ENCODE measurements at places on chromosomes 16 and 17.

DNA sequence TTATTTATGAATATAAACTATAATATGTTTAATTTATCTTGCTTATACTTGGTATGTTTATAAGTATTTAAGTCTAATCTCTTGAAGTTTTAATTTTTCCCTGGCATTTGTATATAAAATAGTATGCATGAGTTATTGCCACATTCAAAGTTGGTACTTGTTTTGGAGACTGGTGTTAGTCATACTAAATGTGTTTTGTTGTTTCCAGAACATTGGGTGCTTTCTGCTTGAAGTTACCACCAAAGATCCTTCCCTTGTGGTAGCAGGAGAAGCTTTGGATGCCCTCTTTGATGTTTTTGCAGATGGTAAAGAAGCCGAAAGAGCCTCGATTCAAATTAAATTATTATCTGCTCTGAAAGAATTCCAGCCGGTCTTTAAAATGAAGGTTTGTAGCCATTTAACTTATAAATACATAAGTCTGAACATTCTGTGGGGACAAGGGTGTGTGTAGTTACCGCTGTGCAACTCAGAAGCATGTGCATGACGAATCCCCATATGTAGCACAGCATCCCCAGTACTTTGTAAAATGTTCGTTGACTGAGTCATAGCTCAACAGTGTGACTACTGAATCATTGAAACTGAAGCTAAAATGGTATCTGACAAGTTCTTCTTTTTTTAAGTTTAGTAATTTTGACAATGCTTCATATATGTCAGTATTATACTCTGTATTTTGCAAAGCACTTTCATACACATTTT, 36.4 kb downstream of the HEATR3 start:
- no peak for DNase-seq

DNA sequence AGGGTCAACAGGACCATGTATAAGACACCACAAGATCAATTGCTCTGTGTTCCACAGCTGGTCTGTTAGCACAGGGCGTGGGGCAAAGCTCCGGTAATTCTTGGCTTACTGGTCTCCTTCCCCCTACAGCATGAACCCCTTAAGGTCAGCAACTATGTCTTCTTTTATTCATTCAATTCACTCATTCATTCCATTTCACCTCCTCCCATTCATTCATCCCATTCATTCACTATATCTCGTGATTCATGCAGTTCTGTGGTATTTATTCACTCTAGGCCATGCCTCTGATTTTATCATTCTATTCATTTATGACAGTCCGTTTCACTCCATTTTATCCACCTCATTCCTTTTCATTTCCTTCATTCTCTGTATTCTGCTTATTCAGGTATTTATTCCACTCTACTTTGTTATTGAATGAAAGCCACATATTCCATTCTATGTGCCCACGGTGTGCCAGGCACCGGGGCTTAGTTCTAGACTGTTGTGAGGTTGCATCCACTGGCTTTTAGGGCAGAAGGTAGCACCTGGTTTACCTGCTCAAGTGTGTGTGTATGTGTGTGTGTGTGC, 19.0 kb upstream of the WFDC1 start:
- no peak for DNase-seq

GRCh38 chr17:78039581-78039980, 81.1 kb downstream of the TNRC6C start:
- no peak for DNase-seq

DNA sequence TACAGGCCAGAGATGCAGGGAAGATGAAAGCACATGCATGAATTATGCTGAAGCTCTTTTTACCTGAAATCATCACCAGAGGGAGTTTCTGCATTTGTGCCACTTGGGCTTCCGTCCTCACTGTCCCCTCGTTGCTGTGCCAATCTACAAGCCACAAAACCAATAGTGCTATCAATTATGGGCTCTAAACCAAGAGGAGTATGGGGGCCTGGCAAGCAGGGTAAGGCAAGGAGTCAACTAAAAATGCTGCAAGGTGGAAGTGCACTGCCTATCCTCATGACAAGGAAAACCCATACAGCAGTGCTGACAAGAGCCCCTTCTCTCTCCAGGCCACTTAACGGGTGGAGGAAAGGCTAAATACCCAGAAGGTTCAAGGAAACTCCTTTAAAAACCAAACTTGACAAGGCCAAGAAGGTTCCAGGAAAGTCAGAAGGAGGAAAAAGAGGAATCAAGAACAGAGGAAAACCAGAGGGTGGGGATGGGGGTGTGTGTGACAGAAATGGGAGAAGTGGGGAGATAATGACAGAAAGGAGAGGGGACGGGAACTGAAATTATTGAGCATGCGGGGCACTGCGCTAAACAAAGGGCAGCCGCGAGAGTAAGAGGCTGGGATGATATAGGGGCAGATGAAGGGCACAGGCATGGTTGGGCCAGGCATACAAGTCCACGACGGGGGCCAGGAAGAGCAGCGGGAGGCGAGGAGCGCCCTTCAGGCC, 674 bp downstream of the C17orf75 start:
- DNase-seq: peak; percentile 34

DNA sequence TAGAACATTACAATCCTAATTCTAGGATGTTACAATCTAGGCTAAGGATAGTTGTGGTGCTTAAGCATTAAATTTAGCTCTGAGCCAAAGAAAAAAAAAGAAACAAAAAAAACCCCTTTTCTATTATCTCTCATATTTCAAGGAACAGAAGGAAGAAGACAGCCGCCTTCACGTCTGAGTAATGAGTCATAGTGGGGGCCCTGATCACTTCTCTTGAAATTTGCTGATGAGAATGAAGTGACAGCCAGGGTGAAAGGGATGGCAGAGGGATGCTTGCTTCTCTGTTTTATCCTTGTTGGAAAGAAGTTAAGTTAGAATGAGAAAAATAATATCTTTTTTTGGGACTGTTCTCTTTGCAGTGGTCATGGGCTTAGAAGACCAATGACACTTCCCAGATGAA, 82.6 kb upstream of the MPHOSPH6 start:
- no peak for DNase-seq

GRCh38 chr17:49483599-49484509, 11.2 kb upstream of the NGFR start:
- no peak for DNase-seq

DNA sequence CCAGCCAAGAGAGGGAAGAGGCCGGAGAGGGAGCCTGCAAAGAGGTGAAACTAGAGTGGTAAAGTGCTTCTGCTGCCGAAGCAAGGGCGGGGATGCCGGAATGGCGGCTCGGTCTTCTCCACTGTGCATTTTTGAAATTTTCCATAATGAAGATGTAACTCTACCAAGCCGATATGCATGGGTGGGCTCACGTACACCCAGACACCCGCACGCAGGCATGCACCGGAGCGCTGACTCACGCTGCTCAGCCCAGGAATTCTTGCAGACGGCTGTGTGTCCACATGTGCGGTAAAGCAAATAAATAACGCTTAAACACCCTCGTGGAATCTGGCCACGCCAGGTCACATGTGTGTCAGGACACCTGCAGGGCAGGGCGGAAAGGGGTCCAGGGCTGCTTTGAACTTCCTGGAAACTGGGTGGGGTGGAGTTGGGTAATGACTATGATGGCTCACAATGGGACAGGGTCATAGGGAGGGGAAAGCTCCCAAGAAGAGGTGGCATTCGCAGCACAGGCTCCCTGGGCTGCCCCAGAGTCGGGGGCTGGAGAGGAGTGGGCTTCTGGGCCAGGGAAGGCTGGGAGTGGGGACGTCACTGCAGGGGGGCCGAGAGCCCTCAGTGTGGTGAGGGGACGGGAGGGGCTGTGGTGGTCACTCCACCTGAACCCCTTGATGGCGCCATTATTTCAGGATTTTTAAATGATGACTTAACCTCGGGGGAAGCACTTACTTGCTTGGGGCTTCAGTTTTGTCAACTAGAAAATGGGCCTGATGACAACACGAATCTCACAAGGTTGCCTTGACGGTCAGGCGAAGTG, 265.5 kb downstream of the PARN start:
- DNase-seq: no peak

DNA sequence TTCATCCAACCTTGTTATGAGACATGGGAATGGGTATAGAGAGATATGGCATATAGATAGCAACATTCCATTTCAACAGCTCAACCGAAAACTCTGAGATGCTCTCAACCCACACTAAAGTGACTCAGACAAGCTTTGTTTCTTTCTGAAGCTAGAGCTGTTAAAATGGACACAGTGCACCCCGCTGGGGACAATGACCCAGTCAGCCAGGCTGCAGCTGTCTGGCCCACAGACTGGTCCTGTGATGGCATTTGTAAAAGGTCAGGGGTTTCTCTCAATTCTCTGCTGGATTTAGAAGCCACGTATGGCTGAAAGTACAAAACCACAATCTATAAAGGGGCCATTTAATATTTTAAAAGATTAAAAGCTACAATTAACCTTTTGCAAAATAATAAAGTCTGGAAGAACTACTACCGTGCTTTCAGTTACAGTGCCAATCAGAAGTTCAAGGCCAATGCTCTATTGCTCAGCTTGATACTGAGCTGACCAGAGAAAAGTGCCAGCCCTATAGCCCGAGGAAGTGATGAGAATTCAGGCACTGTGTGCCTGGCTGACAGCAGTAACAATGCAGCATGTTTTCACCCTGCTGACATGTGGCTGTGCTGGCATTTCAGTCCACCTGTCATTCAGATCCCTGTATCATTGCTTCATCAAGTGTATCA, 60.2 kb downstream of the TEX2 start:
- DNase-seq: no peak

DNA sequence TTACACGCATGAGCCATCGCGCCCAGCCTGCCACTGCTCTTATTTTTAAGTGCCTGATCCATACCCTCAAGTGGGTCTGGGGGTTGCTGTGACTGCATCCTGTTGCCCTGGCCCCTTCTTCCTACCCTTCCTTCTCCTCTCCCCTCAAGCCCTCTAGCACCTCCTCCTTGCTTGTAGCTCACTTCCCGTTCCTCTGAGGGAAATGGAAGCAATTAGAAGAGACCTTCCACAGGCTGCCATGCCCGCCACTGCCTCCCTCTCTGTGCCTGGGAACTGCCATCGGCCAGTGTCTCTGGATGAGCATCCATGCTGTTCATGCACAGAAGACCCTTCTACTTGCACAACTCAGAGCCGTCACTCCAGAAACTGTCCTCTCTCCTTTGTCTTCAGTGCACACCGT, 10.6 kb upstream of the TFAP4 start:
- no peak for DNase-seq

DNA sequence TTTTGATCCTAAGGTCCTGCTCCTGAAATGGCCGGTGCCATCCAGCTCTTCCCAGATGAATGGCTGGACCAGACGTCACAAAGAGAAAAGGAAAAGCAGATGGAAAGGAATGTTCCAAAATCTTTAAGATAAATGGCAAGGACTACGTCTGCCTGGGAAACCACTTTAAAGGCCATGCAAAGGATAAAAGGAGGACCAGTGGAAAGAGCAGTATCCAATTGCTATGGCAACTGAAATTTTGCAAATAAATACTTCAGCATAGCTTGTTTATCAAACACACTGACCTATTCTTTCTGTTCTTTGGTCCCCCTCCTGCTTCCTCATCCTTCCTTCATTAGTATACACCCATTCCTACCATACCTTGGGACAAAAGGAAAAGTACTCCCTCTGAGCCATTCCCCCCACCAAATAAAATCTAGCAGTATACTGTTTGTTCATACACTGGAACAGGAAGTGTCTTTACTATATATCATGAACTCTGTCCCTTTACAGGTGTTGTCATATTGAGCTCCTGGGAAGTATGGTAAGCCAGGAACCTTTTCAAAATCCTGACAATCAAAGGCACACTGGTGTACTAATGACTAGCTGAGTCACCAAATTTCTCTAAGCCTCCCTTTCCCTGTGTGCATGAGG, 37.2 kb upstream of the NUFIP2 start:
- DNase-seq: no peak

DNA sequence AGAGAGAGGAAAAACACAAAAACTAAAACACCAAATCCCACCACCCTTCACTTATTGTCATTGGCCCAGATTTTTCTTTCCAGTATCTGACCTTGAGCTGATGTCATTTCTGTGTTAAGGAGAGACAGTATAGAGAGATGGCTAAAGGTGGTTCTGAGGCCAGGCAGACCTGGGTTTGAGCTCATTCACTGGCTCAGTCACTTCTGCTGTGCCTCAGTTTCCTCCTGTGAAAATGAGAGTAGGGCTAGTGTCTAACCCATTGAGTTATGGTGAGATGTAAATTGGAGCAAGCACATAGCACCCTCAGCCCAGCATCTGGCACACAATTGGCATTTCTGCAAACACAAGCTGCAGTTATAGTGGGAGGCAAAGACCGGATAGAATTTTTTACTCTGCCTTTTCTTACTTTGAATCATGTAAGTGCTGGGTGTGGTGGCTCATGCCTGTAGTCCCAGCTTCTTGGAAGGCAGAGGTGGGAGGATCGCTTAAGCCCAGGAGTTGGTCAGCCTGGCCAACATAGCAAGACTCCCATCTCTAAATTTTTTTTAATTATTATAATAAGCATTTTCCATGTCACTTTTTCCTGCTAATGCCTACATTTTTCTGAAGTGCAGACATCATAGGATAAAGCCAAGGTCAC, 6.4 kb upstream of the KIFC3 start:
- no peak for DNase-seq

GRCh38 chr17:81831957-81832607, 1.0 kb downstream of the MCRIP1 start:
- peak; percentile 16 for DNase-seq

- no peak for DNase-seq
Observed at GRCh38 chr16:67186550-67186950, 2.8 kb upstream of the MATCAP1 start.
